Sigmoid colon (tissue), 7 donors: ENCODE measurements at places on chromosomes 3 and 15. TPM values are rescaled to one million over a fixed set of nuclear protein-coding genes. Genes with fewer than 3 reads are reported as not detected.

Gene CPNE9
- polyA plus RNA-seq: 0.22 TPM

Gene ENTPD3
- 1.2 TPM for polyA plus RNA-seq

Gene ANKRD63
- not detected for polyA plus RNA-seq

Gene KBTBD12
- polyA plus RNA-seq: 1.8 TPM

Gene SLC35A5
- 14.5 TPM for polyA plus RNA-seq

Gene CCDC33
- polyA plus RNA-seq: 0.60 TPM

Gene NUP210
- polyA plus RNA-seq: 26.4 TPM

Gene GABRR3
- not detected for polyA plus RNA-seq

Gene CSTA
- polyA plus RNA-seq: 9.9 TPM

Gene ELL3
- polyA plus RNA-seq: 31.1 TPM

Gene METTL6
- 11.7 TPM for polyA plus RNA-seq

Gene PTH1R
- 5.2 TPM for polyA plus RNA-seq

Gene CADPS
- polyA plus RNA-seq: 1.6 TPM

Gene ADGRG7
- polyA plus RNA-seq: 1.4 TPM

Gene FSIP1
- polyA plus RNA-seq: 12.6 TPM

Gene DUOXA1
- 1.7 TPM for polyA plus RNA-seq

Gene SFMBT1
- 6.9 TPM for polyA plus RNA-seq

Gene IGSF11
- not detected for polyA plus RNA-seq

Gene IL17RB
- polyA plus RNA-seq: 9.0 TPM

Gene PIERCE2
- polyA plus RNA-seq: 4.3 TPM

Gene UBA5
- 16.8 TPM for polyA plus RNA-seq

Gene ZNF660
- polyA plus RNA-seq: not detected

Gene RBP2
- polyA plus RNA-seq: 57.1 TPM

Gene ATP13A5
- polyA plus RNA-seq: not detected

Gene SGO1
- 2.3 TPM for polyA plus RNA-seq

Gene NOX5
- not detected for polyA plus RNA-seq

Gene LOXL1
- polyA plus RNA-seq: 7.4 TPM

Gene SAXO2
- polyA plus RNA-seq: 0.57 TPM

Gene P2RY13
- 3.0 TPM for polyA plus RNA-seq

Gene WNT7A
- polyA plus RNA-seq: not detected

Gene ANKRD34C
- polyA plus RNA-seq: not detected
